ENCODE measurements at places on chromosomes 5 and 9.

GRCh38 chr9:89606049-89606623, 1.3 kb downstream of the GADD45G start:
- DNase-seq, result peak; percentile 47

- DNase-seq, result no peak
Observed at GRCh38 chr5:87751824-87752223, 339.1 kb upstream of the CCNH start.

- no peak for DNase-seq
Observed at GRCh38 chr5:24444414-24444813, 200.4 kb downstream of the CDH10 start.

- DNase-seq, result no peak
Observed at GRCh38 chr5:85077581-85077980, 692.9 kb upstream of the EDIL3 start.

- no peak for DNase-seq
Observed at GRCh38 chr5:31193591-31194467, at the start of gene CDH6. Gene CDH6, plus strand, starts transcription at chr5:31193686. Its CDS starts 73,788 bp downstream, at chr5:31267474.

DNA sequence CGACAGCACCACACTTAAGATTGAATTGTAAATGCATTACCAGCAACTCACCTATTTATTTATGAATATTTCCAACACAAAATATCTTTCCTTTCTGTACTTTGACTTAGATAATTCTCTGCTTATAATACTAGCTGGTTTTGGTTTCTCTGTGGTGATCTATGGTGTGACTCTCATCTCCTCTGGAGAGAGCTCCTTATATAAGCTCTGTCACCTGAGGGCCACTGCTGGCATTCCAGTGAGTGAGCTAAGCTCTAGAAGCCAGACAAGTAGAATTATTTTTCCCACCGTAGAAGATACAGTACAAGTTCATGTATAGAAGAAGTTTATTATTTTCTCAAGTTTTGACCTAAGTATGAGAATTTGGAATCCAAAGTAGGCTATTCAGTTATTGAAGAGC, 111.5 kb downstream of the CDC42SE2 start:
- no peak for DNase-seq

DNA sequence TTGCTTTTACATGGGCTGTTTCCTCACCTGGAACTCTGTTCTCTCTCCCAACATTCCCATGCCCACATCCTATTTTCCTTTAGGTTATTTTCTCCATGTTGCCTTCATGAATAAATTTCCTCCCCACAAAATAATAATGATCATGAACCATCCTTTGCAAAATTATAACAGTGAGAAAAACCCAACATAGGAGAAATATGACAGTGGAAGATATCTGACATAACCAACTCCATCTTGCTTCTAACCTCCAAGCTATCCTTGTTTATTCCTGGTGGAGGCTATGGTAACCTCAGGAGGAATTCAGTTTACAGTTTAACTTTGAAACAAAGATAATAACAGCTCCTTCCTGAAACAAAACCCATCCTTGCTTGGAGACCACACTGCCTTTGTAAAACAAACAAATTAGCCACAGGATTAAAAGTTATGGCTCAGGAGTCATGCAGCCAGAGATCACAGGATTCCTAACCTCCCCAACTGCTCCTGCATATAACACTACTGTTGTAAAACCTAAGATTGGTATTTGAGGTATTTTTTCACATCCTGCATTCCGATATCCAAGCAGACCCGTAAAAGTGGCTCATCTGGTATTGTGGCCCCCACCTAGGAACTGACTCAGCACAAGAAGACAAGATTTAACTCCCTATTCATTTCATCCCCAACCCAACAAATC, 212.4 kb downstream of the TRIM32 start:
- DNase-seq, result no peak

GRCh38 chr5:77418162-77418561, 74.0 kb downstream of the WDR41 start:
- DNase-seq, result no peak

- no peak for DNase-seq
Observed at GRCh38 chr5:160742446-160742845, 109.6 kb downstream of the ATP10B start.

DNA sequence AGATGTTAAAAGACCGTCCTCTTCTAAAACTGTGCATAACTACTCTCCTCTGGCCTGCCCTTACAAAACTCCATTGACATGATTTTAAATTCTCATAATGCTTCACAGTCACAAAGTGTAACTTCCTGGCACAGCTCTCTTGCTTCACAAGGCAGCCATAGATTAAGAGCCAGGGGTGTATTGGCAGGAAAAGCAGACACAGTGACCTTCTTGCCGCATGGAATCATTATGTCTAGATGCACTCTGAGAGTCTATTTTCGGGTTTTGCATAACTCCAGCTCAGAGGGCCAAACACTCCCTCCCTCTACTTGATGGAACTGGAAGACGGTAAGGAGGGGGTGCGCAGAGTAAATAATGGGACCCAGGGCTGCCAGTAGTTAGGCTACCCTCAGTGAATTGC, 110.1 kb downstream of the MARCHF3 start:
- DNase-seq, result no peak

GRCh38 chr5:93622240-93622885, 39.3 kb downstream of the NR2F1 start:
- DNase-seq, result no peak

DNA sequence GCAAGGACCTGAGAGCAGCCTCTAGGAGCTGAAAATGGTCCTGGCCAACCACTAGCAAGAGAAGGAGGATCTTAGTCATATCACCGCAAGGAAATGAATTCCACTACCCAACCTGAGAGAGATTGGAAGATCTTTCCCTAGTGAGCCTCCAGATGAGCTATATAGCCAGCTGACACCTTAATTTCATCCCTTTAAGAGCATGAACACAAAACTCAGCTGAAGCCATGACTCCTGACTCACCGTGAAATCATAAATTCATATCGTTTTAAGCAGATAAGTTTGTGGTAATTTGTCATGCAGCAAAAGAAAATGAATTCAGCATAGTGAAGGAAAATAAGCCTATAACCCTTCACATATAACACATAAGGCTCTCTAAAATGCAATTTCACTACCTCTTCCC, 23.5 kb downstream of the MAPKAP1 start:
- no peak for DNase-seq

- DNase-seq, result no peak
Observed at GRCh38 chr5:126267438-126267837, 155.8 kb upstream of the GRAMD2B start.

DNA sequence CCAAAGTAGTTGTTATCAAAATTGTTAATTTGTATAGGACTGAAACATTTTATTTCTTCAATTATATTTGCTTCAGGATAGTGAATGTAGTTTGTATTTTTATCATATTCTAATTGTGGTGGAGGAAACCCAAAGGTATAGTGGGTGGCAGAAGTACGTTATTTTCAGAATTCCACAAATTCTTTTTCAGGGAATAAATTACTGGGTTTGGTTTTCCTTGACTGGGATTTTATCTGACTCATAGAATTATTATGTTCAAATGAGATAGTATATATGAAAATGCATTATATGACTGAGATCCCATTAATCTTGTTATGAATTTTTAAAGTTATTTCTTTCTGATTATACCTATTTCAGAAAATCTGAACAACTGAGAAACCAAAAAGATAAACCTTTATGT, 73.7 kb downstream of the VPS13A start:
- no peak for DNase-seq

GRCh38 chr5:86143837-86144236, 473.9 kb upstream of the COX7C start:
- no peak for DNase-seq

DNA sequence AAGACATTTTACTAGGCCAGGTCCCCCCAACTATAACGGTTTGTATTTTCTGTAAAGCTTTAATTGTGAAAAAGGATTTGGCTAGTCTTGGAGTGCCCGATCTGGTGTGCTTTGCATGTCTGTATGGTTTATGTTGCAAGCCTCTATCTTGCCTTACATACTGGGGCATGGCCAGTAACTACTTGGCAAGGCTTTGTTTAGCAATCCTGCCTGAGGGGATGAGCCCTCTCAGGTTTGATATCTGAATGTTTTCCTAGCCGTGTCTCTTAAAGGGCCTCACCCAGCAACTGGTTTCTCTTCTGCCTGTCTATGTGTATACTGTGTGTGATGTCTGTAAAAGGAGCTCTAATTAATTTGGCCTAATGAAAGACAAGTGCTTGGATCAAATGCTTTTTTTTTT, 61.3 kb upstream of the SPINK5 start:
- no peak for DNase-seq

DNA sequence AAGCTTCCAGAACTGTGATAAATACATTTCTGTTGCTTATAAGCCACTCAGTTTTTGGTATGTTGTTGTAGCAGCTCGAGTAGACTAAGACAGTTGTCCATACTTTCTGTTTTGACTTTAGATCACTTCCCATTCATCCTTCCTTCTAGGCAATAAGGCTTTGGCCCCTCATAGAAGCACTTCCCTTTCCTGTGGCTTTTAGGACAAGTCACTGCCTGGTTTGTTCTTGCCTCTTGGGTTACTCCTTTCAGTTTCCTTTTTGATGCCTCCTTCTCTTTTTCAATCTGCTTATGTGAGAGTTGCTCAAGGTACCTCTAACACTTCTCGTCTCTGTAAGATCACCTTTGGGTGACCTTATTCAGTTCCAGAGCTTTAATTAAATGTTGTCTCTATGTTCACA, 72.4 kb upstream of the NTRK2 start:
- DNase-seq, result no peak

DNA sequence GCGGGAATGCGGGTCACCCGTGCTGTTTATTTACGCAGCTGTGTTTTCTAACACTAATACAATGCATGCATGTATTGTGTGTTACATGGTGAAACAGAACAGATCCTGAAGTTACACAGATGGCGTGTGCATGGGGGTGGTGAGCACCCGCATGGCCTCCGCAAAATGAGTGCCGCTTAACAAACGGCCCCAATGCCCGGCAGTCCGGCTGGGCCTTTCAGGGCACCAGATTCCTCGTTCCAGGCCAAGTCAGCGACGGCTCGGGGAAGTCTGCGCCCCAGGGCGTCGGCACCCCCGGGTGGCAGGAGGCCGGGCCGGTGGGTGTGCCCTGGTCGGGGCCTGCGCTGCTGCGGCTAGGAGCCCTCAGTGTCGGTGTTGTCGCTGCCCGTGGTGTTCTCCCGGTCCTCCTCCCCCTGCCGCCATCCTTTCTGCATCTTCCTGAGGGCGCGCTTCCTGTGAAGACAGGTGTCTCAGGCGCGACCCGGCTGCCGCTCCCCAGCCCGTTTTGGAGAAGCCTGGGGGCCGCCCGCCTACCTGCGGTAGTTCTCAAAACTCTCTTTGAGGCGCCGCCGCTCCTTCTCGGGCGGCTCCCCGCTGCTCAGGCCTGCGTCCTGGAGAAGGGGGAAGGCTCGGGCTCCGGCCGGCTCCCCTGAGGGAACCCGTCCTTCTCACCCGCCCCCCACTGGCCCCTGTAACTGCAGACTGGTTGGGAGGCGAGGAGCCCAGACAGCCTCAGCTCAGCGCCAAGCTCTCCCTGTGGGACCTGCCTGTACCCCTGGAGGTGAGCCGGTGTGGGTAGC, 605 bp upstream of the DNLZ start:
- DNase-seq, result no peak

- no peak for DNase-seq
Observed at GRCh38 chr9:69323861-69324260, 1.2 kb upstream of the ENTREP1 start.

- DNase-seq, result no peak
Observed at GRCh38 chr5:173310861-173311785, 17.1 kb downstream of the STC2 start.

GRCh38 chr5:83744821-83745220, 24.2 kb upstream of the HAPLN1 start:
- DNase-seq, result no peak

DNA sequence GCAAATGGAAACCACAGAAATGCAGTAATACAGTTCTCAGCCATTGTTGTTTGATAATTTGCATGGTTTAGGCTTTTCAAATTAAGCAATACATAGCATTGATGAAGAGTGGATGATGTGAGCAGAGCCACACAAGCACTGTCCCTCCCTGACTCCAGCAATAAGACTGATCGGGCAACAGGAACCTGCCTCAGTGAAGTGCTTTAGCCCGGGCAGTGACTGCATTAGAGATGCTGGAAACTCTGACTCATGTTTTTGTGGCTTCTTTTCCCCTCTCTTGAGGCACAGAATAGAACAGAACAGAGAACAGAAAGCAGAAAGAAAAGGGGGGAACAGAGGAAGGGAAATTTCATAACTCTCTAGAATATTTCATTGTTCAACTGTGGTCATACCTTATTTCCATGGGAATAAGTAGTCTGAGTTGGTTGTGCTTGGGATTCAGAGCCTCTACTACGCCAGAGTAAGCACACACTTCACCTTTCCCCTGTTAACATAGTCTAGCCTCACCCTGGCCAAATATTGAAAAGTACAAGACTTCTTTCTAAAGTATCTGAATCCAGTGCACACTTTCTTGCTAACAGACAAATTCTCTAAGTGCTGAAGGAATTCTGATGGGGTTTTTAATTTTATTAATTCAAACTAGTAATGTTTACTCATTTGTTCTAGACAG, 164.8 kb upstream of the VCAN start:
- no peak for DNase-seq

GRCh38 chr5:2140501-2141175, 257.9 kb upstream of the IRX4 start:
- DNase-seq, result no peak

GRCh38 chr5:151589878-151590570, 1.1 kb downstream of the FAT2 start:
- no peak for DNase-seq

- no peak for DNase-seq
Observed at GRCh38 chr5:174097486-174098185, 52.1 kb downstream of the NSG2 start.

- no peak for DNase-seq
Observed at GRCh38 chr9:114117996-114118830, 19.1 kb upstream of the KIF12 start.

- peak; percentile 80 for DNase-seq
Observed at GRCh38 chr9:127903557-127904475, 4.4 kb upstream of the ST6GALNAC6 start.

- no peak for DNase-seq
Observed at GRCh38 chr9:126367139-126367538, 40.5 kb downstream of the MVB12B start.

GRCh38 chr5:90930756-90931431, 372.3 kb downstream of the ADGRV1 start:
- DNase-seq, result no peak

- DNase-seq, result no peak
Observed at GRCh38 chr5:179331591-179332375, 13.5 kb downstream of the ADAMTS2 start.

DNA sequence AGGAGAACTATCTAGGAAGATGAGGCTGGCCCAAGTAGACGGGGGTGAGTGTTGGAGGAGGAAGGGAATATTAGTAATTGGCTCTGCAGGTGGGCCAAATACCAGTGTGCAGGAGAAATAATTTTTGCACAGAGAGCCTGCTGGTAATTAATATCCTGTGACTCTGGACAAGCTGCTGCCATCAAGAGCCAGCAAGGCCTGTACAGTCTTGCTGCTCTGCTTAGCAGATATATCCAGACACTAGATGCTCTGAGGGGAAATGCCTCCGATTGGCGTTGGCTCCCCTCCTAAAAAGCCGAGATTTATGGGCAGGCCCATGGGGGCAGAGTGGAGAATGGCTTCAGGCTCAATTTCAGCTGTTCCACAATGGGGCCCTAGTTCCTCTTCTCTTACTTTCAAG, 29.6 kb upstream of the ASTN2 start:
- no peak for DNase-seq

GRCh38 chr5:172800088-172800551, 29.1 kb upstream of the DUSP1 start:
- DNase-seq, result no peak

GRCh38 chr9:73370053-73370452, 218.4 kb downstream of the ANXA1 start:
- no peak for DNase-seq

- DNase-seq, result no peak
Observed at GRCh38 chr5:154163327-154164248, 26.9 kb upstream of the GALNT10 start.
